ENCODE measurements at places on chromosomes 2 and 18.

GRCh38 chr2:18560797-18561085 is 288 bp upstream of the RDH14 start:
- no peak for DNase-seq

- DNase-seq: no peak
These were observed 433.0 kb upstream of the CHAC2 start for GRCh38 chr2:53334610-53335009.

GRCh38 chr2:206478340-206478739 is 35.0 kb downstream of the ADAM23 start:
- no peak for DNase-seq

DNA sequence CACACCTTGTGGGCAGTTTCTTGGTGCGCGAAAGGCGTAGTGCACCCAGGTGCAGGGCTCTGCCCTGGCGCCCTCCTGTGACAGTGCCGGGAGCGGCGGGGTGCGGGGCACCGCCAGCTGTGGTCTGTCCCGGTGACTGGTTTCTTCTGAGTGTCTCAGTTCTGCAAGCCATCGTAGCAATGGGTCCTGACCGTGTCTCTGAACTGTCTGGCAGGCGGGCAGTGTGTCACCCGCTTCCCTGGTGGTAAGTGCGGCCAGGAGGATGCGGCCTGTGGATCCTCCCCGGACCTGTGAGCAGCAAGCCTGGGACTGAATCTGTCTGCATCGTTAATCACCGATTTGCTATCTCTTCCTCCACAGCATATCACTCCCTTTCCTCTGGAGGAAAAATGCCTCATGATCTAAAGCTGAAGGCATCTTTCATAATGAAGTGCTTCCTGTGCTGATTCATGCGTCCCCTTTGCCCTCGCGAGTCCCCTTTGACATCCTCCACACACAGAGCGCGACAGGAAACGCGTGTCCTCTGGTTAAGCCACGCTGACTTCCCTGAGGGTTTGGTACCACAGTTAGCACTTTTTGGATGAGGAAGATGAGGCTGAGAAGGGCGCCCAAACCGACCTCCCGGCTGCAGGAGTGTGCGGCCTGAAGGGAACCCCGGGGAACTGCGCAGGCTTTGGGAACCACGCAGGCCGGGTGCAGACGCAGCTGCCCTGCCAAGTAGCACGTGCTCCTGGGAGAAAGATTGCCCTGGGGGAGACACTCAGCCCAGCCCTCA is 416.0 kb upstream of the HS6ST1 start:
- DNase-seq: no peak

- no peak for DNase-seq
These were observed 48.4 kb downstream of the TMEM17 start for GRCh38 chr2:62457556-62457955.

DNA sequence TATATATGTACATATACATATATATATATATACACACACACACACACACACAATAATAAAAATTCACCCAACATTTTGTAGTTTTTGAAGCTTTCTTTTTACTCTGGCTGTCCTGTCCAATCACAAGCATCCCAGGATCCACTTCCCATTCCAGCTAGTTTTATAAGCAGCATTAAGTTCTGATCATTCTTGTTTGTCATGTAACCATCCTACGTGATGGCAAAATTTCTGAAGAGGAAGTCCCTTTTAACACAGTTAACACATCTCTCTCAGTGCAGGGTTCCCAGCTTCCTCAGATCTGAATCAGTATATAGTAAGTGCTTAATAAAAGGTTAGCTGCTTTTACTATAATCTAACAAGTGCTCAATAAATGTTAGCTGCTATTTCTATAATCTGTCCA is 26.4 kb downstream of the MYOM1 start:
- DNase-seq: no peak

Measured in NCI-H2081 (cell line).